Upper lobe of left lung (tissue), 6 donors: ENCODE measurements at places on chromosomes 5 and 9. TPM values are rescaled to one million over a fixed set of nuclear protein-coding genes. Genes with fewer than 3 reads are reported as not detected.

GRCh38 chr5:113065626-113066025 lies 89.0 kb downstream of the DCP2 start:
- DNase-seq = no peak
- H3K36me3 ChIP-seq = no peaks in the 10 kb centered on the region
- H3K4me3 ChIP-seq = no peak overlapping the region
- H3K27ac ChIP-seq = no peak overlapping the region
- H3K4me1 ChIP-seq = no peaks in the 10 kb centered on the region
- no peaks in the 10 kb centered on the region for H3K27me3 ChIP-seq

- H3K27ac ChIP-seq = no peak overlapping the region
- H3K4me3 ChIP-seq = no peak overlapping the region
- H3K36me3 ChIP-seq = no peaks in the 10 kb centered on the region
- H3K27me3 ChIP-seq = no peaks in the 10 kb centered on the region
- H3K4me1 ChIP-seq = no peaks in the 10 kb centered on the region
Measured at GRCh38 chr5:146076455-146076854, 28.9 kb downstream of the PLAC8L1 start.

GRCh38 chr9:137634016-137634415 lies 15.2 kb downstream of the EHMT1 start:
- H3K4me1 ChIP-seq = peaks cover 31% of the 10 kb centered on the region
- H3K4me3 ChIP-seq = no peak overlapping the region
- H3K27ac ChIP-seq = no peak overlapping the region
- H3K36me3 ChIP-seq = no peaks in the 10 kb centered on the region
- no peak for DNase-seq

DNA sequence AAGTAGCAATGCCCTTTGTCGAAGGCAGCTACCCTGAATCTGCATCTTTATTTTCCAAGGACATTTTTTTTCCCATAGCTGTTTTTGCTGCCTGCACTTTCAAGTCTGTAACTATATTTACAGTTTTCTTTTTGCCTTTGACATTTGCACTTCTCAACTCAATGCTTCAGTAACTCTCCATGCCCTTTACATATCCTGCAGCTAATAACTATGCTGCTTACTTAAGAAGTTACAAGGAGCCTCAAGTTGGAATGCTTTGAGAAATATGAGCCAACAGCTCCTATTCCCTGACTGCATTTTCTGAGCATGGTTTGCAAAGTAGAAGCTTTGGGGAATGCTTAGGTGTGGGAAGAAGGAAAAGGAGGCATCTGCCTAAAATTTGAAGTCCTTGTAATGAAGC lies 194.8 kb upstream of the TRPC7 start:
- H3K27me3 ChIP-seq = no peaks in the 10 kb centered on the region
- DNase-seq = no peak
- no peak overlapping the region for H3K27ac ChIP-seq
- H3K4me3 ChIP-seq = no peak overlapping the region
- no peaks in the 10 kb centered on the region for H3K36me3 ChIP-seq
- H3K4me1 ChIP-seq = no peaks in the 10 kb centered on the region

PCDHB8 gene
- total RNA-seq = 2.1 TPM

DNA sequence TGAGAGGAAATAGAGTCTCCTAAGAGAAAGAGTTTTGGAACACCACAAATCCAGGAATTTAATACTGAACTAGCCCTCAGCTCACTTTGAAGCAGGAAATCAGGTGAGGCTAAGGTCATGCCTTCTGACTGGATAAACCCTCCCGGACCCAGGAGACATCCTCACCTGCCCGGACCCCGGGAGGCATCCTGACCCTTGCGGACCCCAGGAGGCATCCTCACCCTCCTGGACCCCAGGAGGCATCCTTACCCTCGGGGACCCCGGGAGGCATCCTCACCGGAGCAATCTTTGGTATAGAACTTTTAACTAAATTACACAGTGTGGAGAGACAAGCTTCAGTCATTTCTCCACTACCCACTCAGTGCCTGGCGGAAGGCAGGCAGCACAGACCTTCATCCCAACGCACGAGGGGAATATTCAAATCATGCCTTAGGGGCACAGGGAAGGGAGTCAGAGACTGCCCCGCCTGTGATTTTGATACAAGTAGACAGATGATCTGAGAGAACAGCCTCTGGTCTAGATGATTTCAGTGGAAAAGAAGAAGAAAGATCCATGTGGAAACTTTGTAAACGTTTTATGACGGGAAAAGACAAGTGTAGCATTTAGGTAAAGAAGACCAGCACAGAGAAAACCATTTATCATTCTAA lies 21.3 kb downstream of the STXBP1 start:
- H3K4me1 ChIP-seq = peaks cover 37% of the 10 kb centered on the region
- H3K36me3 ChIP-seq = no peaks in the 10 kb centered on the region
- H3K4me3 ChIP-seq = no peak overlapping the region
- no peak overlapping the region for H3K27ac ChIP-seq
- no peaks in the 10 kb centered on the region for H3K27me3 ChIP-seq

SLC46A2 gene
- total RNA-seq = 17.5 TPM

EFCAB9 gene
- not detected for total RNA-seq

DNA sequence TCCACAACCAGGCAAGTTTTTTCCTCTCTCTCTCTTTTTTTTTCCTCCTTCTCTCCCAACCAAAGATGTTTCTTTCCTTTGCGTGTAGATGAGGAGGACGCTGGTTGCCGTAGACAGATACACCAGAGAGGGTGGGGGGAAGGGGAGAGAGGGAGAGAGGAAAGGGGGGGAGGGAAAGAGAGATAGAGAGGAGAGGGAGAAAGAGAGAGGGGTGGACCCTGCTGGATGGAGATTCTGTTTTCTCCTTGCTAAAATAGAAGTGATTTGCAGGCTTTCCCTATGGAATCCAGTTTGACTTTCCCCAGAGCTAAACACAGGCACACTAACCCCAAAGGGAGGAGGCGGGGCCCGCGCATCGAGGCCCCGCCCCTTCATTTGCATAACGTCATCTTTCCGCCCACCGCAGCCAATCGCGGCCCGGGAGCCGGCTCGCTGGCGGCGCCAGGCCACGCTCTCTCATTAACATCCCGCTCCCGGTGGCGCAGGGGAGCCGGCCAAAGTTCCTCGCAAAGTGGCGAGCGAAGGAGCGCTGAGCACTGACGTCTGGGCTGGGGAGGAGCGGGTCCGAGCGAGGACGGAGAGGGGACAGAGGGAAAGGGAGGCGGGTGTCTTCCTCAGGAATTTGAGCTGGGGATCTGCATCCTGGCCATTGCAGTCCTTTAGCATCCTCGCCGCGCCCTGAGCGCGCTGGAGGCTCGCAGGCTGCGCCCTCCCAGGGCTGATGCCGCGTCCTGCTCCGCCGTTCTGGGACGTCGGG lies 487 bp upstream of the EBF1 start:
- peaks cover 46% of the 10 kb centered on the region for H3K27me3 ChIP-seq
- H3K4me1 ChIP-seq = peaks cover 26% of the 10 kb centered on the region
- H3K27ac ChIP-seq = no peak overlapping the region
- H3K4me3 ChIP-seq = peak overlapping the region; percentile 50
- peak; percentile 83 for DNase-seq

DNA sequence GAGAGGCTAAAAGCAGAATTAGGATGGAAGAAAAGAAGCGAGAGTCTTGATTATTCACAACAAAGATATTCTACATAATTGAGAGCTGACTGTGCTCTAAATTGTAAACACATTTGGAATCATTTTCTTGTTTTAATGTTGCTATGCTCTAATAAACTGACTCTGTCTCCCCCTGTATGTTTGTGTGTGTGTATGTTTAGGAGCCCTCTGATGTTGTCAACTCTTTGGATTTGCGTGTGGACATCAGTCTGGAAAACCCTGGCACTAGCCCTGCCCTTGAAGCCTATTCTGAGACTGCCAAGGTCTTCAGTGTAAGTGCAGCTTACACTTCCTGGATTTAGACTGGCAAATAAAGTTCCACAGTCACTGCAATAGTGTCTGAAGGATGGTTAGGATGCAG lies 37.8 kb downstream of the MOCS2 start:
- DNase-seq = no peak
- no peak overlapping the region for H3K4me3 ChIP-seq
- no peaks in the 10 kb centered on the region for H3K4me1 ChIP-seq
- H3K36me3 ChIP-seq = peaks cover 71% of the 10 kb centered on the region
- H3K27ac ChIP-seq = no peak overlapping the region

ZNF454 gene
- 7.3 TPM for total RNA-seq

- no peak for DNase-seq
- H3K36me3 ChIP-seq = no peaks in the 10 kb centered on the region
- H3K27me3 ChIP-seq = no peaks in the 10 kb centered on the region
- H3K4me1 ChIP-seq = no peaks in the 10 kb centered on the region
- no peak overlapping the region for H3K4me3 ChIP-seq
Measured at GRCh38 chr5:72149742-72150141, 42.5 kb downstream of the MAP1B start.

WWC1 gene
- 99.1 TPM for total RNA-seq

ATG12 gene
- 33.4 TPM for total RNA-seq

DNA sequence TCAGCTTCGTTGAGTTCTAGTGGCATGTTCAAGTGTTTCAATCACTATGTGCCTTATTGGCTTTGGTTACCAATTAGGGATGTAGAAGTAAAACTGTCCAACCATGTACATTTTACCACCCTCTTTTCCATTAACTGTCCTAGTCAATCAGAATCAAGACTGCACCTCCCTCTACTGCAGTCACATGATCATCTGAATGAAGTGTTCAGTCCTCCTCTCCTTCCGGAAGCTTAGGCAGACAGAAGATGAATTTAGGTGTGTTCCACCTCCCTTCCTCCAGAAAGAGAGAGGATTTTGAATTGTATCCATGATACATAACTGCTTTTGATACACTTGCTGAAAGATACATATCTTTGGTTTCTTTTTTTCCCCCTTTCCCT lies 133.7 kb downstream of the ERCC6L2 start:
- no peaks in the 10 kb centered on the region for H3K4me1 ChIP-seq
- H3K27ac ChIP-seq = no peak overlapping the region
- DNase-seq = no peak
- H3K36me3 ChIP-seq = peaks cover 9% of the 10 kb centered on the region
- H3K27me3 ChIP-seq = no peaks in the 10 kb centered on the region

DMRTA1 gene
- 2.4 TPM for total RNA-seq

DNA sequence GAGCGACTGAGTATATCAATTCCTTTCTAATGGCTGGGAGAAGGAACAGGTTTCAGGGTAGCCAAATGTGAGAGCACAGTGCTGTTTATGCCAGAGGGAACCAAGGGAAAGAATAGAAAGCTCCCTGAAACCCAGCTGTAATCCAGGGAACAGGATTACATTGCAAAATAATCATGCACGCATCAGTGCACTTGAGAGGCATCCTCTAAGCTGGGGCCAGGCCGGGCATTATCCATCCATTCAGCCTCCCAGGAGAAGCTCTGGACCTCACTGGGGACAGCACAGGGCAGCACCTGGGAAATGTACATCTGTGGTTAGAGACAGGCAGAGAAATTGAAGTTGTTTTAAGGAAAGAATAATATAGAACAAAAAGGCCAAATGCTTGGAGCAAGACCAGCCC lies 72.7 kb downstream of the MTRR start:
- no peaks in the 10 kb centered on the region for H3K4me1 ChIP-seq
- no peaks in the 10 kb centered on the region for H3K27me3 ChIP-seq
- DNase-seq = no peak
- no peak overlapping the region for H3K27ac ChIP-seq
- no peak overlapping the region for H3K4me3 ChIP-seq

MEIKIN gene
- total RNA-seq = 0.77 TPM
